Stimulated activated CD4-positive, alpha-beta T cell treated with anti-CD3 and anti-CD28 coated beads, Interleukin-2, amount 100 ng/mL, for 24 hours (primary cell): ENCODE measurements at places on chromosomes 16 and 17.

- DNase-seq = no peak
Observed at GRCh38 chr16:6189216-6189615, 1091.6 kb upstream of the EEF2KMT start.

GRCh38 chr17:27654654-27655524 lies 23.9 kb downstream of the LGALS9 start:
- peak; percentile 83 for DNase-seq

DNA sequence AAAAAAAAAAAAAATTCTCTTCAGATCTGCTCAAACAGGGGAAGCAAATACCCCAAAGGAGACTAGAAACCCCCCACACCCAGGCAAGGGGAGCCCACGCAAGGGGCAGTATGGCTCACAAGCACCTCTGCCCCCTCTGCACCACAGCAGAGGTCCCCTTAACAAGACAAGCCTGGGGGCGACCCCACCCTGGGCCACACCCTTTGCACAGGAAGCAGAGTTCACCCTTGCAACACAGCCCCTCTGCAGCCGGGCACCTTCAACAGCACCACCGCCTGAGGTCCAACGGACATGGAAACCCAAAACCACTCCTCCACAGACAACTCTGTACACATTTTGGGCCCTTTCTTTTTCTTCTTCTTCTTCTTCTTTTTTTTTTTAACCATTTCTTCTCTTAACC lies 12.8 kb downstream of the AXIN1 start:
- DNase-seq = no peak

DNA sequence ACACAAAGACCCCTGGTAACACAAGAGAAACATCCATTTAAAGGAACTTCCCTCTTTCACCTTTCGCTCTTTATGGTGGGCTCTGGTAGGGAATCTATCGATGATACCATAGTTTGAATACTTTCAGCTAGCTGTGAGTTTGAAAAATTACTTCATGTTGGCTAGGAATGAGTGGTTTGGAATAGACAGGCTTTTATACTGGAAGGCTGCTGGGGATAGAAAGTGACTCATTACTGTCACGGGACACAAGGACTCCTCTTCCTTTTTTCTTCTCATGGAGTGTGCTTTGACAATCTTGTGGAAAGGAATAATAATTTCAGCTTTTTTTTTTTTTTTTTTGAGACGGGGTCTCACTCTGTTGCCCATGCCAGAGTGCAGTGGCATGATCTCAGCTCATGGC lies 76.9 kb downstream of the CYB561 start:
- DNase-seq = no peak

DNA sequence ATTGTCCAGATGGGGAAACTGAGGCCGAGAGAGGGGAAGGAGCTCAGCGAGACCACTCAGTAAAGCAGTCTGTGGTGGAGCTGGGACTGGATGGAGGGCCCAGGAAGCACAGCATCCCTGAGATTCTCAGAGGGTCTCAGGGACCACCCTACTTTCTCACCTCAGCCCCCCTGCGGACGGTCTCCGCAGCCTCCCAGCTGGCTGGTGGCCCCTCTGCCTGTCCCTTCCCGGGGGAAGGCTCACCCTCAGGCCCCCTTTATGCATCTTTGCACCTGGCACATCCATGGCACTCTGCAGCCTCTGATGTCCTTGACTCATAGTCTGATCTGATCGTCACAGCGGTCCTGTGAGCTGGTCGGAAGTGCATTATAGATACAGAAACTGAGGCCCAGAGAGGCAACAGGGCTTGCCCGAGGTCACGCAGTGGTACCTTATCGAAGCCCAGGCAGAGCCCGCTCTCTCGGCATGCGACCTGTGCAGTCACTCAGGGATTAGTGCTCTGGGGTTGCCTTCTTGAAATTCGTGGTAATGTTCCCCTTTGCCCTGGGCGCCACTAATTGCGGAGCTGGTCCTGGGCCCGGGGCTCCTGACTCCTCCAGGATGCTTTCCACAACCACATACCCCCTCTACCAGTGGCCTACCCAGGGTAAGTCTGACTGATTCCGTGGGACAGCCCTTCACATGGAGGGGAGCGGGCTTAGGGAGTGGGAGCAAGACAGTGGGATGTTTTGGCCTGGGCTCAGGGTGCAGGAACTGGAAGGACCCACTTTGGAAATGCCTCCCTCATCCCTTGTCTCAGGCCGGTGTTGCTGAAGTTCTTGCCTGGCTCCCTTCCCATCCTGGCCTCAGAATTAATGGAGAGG lies 24.4 kb downstream of the RAB11FIP4 start:
- DNase-seq = no peak
